GM12891 (cell line): ENCODE measurements at places on chromosomes 12 and 14.

- no peak for DNase-seq
Measured at GRCh38 chr12:16560273-16560672, 45.7 kb downstream of the LMO3 start.

DNA sequence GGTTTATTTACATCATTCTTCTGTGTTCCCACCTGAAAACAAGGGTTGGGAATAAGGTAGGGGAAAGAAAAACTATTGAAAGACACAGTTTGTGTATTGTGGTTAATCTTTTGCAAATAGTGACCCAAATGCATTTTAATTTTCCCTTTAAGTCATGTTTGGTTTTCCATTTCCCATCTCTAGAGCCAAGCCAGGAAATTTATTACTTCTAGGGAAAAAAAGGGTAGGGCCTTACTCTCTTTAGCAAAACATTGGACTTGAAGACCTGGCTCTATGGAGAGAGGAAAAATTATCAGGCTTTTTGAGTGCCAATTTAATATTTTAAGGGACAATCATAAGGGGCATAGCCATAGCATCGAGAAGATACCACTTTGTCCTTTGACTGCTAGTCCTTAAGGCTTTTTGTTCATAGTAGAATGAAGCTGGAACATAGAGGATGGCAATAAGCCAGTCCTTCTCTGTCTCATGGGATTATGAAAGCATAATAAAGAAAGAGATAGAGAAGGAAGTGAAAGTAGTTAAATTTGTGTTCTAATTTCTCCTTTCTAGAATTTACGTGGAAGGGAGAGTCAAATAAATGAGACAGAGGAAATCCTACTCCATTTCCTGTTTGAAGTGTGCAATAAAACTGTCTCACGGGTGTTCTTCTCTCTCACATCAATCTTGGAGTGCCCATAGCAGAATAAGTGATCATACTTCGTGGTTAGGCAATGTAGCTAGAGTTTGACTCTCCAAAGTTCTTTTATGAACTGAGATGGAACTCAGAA lies 50.9 kb upstream of the PPFIA2 start:
- DNase-seq: no peak

- DNase-seq: no peak
Measured at GRCh38 chr14:99725774-99726537, 41.9 kb downstream of the CYP46A1 start.

DNA sequence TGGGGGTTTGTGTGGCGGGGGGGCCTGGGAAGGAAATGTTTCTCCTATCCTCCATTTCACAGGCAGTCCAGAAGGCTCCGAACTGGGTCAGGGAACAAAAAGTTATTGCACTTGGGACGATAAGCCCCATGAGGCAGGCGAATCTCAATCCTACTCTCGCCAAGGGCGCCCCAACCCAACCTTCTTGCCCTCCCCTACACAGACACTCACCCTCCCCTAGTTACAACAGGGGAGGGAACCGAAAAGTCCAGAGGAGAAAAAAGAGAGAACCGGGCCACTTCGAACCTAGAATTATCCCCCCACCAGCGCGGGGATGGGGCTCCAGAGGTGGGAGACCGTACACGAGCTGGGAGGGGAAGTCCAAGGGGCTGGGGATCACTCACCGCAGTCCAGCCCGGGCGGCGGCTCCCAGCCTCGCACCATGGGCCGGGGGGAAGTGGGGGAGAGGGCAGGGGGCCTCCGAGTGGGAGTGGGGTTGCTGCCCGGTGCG lies 357 bp downstream of the HOMEZ start:
- no peak for DNase-seq

DNA sequence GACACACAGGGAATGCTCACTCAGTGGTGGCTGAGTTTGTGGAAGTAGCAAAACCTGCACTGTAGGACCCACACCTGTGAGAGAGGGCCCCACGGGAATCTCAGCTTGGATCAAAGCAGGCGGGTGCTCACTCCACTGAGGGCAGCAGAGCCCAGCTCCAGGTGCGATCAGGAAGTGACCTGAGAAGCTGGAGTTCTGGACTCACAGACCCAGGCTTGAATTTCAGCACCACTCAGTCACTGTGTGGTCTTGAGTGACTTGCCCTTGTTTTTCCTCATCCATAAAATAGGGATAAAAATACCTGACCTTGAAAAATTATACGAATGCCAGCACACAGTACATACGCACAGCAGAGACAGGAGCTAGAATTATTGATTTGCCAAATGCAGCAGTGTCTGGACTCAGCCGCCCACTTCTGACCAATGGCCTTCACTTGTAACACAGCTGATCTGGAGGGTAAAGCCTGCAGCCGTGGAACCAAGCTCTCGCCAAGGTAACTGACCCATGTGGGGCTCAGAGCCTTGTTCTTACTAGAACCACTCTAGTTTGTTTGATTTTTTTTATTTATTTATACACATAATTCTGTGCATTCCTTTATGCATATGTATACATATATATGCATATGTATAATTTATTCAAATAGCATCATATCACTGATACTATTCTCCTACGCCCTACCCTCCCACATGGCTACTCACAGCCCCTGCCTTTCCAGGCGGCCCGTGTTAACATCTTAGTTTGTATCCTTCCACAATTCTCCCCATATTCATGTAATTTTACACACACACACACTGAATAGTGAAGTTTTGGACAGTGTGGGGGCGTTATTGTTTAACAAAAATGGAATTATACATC lies 53.9 kb downstream of the DPF3 start:
- no peak for DNase-seq

- DNase-seq: no peak
Measured at GRCh38 chr12:47458279-47458678, 247.6 kb downstream of the RPAP3 start.

DNA sequence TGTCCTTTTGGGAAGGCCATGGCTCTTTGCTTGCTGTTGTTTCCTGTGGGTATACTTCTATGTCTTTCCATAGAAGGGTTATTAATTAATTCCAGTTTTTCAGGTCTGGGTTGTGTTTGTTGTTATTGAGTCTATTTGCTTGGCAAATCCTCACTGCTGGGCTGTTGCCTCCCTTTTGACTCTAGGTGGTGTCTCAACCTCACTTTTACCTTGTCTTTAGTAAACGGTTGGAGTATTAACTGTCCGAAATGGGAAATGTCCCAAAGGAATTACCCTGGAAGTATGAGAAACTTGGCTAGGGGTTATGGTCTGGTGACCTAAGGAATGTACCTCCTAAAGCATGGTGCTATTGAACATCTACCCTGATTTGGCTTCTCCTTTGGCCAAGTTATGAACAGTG lies 16.7 kb downstream of the PRH1 start:
- DNase-seq: no peak

- no peak for DNase-seq
Measured at GRCh38 chr12:126757326-126757725, 1509.6 kb upstream of the TMEM132C start.

DNA sequence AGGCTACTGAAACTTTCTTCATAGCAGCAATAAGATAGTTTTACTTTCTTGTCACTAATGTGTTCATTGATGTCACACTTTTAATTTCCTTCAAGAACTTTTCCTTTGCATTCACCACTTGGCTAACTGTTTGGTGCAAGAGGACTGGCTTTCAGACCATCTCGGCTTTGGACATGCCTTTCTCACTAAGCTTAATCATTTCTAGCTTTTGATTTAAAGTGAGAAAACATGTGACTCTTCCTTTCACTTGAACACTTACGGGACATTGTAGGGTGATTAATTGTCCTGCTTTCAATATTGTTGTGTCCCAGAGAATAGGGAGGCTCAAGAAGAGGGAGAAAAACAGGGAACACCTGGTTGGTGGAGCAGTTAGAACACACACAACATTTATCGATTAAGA lies 41.9 kb downstream of the IFNG start:
- DNase-seq: no peak

GRCh38 chr14:81172881-81173280 lies 47.9 kb downstream of the GTF2A1 start:
- DNase-seq: no peak

DNA sequence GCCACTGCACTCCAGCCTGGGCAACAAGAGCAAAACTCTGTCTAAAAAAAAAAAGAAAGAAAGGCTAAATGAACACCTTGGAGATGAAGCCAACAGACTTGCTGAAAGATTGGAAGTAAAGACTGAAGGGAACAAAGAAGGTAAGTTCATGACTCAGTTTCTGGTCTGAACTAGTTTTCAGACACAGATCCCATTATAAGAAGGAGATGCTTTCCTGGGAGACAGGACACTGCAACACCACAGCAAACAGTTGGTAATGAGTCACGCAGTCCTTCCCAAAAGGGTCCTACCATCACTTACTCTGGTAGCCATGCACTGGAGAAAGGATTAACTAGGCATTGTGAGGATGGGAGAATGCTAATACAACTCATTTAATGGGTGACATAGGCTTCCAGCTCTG lies 97.2 kb downstream of the SSPN start:
- DNase-seq: no peak

DNA sequence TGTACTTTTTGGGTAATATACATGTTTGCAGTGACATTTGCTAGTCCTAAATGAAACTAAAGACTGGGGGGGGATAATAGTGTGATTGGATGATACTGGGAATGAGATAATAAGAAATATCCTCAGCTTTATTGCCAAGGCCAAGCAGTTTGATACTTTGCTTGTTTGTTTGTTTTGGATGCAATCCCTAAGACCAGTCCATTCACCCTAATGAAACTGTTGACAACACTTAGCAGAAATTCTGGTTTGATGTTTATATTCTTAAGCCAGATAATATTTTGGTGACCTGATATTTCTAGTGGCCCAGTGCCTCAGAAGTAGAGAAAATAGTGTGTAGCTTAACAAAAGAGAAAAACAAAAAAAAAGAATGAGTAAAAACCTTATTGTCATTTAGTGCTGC lies 1.8 kb downstream of the PHC1 start:
- no peak for DNase-seq

DNA sequence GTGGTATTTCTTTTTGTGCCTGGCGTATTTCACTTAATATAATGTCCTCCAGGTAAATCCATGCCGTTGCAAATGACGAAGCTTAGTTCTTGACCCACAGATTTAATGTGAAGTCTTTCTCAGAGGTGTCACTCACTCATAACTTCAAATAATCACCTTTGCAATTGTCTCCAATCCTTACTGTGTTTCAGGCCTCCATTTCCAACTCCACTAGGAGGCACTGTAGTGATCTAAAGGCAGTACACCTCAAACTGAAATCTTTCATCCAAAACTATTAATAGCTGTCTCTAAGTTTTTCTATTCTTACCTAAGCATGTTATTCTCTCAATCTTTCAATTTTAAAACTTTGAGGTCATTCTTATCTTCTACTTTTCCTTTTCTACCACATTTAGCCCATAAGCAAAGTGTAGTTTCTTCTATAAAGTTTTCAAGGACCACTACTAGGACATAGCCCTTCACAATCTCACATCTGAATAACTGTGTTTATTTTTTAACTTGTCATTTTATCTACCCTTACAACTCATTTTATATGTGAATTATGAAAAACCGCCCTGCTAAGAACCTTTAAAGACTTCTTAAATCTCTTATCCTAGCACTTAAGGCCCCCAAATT lies 25.5 kb upstream of the FBXO34 start:
- DNase-seq: peak; percentile 16

GRCh38 chr12:3131129-3131528 lies 54.0 kb downstream of the TSPAN9 start:
- no peak for DNase-seq

DNA sequence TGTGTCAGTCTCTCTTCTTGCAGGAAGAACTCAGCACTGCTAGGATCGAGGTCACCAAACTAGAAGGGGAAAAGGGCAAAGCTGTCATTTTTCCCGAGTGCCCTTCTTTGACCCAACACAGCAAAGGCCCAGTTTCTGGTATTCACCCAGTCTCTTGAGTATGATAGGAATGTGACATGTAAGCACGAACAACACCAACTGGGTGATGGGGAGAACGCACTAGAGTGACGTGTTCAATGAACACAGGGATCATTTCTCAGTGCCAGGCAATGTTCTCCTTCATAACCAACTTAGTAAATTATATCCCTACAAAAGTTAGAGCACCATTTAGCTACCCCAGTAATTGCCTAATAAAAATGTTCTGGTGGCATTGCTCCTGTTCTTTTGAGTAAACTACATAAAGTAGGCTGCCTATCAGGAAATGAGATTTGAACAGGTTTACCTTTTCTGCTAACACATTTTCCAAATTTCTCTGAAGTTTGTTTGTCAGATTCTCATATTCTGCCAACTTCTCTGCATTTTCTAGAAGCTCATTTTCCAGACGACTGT lies 64.5 kb downstream of the NIN start:
- no peak for DNase-seq

GRCh38 chr12:332581-333205 lies 56.4 kb downstream of the KDM5A start:
- no peak for DNase-seq

DNA sequence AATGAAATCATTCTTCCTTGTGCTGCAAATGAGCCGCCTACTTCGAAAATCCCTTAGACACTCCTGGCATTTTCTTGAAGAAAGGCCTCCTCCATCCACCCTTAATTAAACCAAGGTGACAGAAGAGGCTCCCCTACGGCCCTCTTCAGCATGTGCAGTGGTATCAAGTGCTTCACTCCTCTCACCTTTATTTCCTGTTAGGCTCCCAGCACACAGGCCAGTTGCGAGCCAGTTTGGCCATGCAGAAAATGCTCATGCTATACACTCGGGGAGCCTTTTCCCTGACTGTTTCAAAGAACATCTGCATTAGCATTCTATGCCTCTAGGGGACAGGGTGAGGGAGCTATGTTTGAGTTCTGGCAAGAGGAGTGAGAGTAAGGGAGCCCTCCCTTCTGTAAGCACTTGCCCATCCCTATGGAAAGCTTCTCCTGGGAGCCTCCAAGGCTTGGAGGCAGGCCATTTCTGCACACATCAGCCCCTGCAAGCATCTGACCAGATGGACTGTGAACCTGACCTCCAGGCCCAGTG lies 291.5 kb downstream of the RPS29 start:
- DNase-seq: no peak

DNA sequence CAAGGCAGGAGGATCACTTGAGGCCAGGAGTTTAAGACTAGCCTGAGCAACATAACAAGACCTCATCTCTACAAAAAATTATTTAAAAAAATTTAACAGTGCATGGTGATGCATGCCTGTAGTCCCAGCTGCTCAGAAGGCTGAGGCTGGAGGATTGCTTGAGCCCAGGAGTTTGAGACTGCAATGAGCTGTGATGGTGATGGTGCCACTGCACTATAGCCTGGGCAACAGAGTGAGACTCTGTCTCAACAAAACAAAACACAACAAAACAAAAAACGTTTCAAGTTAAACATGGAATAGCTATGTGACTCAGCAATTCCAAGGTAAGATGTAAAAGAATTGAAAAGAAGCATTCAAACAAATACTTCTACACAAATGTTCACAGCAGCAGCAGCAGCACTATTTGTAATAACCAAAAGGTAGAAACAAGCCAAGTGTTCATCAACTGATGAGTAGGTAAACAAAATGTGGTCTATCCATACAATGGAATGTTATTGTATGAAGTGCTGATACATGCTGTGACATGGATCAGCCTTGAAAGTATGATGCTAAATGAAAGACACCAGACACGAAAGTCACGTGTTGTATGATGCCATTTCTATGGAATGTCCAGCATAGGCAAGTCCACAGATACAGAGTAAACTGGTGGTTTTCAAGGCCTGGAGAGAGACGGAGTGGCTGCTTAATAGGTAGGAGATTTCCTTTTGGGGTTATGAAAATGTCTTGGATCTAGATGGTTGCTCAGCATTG lies 31.4 kb downstream of the CFAP251 start:
- no peak for DNase-seq
